ENCODE measurements at places on chromosomes 6 and 20.

DNA sequence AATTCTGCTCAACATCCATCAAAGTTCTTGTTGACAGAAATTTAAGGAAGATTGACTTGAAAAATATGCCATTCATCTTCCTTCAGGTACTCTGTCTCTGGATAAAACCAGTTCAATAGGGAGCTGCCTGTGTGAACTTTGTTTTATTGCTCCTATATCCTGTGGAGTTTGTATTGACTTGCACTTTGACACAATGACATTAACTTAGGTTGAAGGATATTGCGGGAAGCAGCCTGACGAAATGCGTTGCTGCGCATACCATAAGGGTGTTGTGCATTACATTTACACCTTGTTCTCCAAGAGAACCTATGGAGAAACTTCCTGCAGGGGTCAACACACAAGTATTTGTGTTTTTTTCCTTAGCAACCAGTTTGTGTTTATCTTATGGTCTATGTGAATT lies 185.4 kb upstream of the GRIK2 start:
- no peak for DNase-seq

GRCh38 chr20:24744747-24745146 lies 204.3 kb upstream of the CST7 start:
- no peak for DNase-seq

- DNase-seq: no peak
These were observed 91.5 kb upstream of the MLN start for GRCh38 chr6:33895296-33895695.

DNA sequence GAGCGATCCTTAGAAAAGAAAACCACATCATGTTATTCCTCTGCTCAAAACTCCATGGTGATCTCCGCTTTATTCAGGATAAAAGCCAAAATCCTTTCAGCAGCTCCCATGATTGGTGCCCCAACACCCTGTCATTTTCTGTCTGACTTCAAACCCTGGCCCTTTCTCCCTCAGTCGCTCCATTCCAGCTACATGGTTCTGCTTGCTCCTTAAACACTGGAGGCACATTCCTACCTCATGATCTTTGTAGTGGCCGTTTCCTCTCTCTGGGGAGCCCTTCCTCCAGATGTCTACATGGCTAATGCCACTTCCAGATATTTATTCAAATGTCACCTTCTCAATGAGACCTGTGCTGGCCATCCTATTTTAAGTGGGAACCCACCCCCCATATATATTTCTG lies 100.8 kb downstream of the CAP2 start:
- no peak for DNase-seq

DNA sequence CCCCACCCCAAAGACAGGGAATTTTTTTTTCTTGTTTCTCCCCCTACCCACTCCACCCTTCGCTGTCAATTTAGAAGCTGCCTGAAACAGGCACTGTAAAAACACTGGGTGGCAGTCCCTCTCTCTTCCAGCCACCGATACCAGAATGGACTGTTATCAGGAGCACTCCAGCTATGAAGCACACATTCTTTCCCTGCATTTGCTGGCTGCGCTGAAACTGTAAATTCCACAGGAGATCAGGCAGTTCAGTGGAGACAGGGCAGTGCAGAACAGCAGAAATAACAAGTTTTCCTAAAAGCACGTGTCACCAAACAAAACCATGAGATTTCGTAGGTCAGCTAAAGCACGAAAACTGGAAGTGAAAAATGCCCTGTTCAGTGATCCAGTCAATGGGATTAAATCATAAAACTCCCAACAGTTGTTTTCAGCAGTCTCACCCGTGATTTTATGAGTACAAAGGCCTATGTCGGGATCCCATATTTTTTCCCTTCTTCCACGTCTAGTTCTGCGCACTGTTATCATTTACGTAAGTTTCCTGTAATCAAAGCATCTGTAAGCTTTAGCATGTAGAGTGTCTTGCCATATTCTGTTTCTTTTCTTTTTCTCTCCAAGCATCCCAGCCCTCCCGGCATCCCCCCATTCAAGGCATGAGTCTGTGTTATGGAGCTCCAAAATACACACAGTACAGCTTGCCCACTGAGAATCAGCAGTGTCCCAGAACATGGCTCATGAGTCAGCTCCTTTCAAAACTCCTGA lies 359.9 kb upstream of the EPHA7 start:
- no peak for DNase-seq

DNA sequence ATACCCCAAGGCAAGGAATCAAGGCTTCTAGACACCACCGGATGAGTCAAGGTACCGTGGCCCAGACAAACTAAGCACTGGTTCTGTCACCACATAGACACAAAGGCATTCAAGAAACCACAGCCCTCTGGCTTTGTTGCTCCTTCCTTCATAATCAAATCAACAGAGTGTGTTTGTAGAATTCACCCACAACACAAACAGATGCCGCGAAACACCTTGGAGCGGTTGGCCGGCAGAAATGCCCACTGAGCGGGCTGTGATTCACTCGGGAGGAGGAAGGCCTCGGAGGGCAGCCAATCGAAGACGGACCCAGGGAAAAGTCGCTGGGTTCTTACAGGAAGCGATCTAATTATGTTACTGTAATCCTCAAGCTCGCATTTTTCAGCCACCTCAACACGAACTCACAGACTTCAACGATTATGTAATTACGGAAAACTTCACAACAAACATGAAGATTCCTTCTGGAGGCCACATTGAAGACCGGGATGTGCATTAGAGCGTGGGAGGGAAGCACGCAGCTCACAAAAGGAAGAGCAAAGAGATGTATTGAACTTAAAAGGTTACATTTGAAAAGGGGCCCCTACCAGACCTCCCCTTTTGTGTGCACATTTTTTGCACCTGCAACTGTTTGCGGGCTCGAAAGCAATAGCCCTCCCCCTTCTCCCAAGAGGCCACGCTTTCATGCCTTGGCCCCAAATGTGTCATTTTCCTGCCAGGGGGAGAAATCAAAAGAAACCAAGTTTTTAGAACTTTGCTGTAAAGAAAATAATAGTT lies 184.7 kb upstream of the PREP start:
- no peak for DNase-seq

GRCh38 chr6:30759575-30760239 lies 15.4 kb upstream of the IER3 start:
- DNase-seq: no peak

- no peak for DNase-seq
These were observed 1.7 kb downstream of the PRL start for GRCh38 chr6:22295145-22295544.

DNA sequence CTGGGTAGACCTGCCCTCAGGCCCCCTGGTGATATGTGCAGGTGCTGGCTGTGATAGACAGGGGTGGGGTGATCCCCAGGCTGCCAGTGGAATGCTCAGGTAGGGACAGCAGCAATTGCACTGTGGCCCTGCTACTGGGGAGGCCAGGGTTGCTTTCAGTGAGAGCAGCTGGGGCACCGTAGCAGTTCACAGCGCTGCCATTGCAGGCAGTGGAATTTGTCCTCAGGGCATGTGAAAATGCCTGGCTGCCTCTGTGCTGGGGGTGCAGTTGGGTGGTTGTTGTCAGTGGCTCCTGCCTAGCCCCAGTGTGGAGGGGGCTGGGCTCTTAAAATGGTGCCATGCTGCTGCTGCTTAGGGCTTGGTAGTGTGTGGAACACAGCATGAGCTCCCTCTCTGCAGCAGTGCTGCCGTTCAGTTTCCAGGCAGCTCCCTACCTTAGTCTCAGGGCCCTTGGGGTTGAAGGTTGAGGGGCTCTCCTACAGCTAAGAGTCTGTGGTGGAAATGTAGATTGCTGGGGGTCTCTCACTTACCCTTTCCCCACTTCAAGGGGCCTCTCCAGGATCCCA lies 23.6 kb downstream of the GJA10 start:
- DNase-seq: no peak

DNA sequence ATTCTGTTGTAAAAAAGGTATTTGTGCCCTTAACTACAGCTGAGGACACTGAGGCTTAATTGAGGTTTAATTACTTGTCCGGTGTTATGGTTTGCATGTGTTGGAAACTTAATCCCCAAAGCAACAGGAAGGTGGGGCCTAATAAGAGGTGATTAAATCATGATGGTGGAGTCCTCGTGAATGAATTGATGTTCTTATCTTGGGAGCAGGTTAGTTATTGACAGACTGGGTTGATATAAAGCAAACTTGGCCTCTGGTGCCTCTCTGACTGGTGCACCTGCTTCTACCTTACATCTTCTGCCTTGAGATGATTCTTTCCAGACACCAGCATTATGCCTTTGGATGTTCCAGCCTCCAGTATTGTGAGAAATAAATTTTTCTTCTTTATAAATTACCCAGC lies 306.5 kb upstream of the HS3ST5 start:
- no peak for DNase-seq

GRCh38 chr20:58638467-58639181 lies 12.5 kb upstream of the STX16 start:
- no peak for DNase-seq

- no peak for DNase-seq
These were observed 4.0 kb downstream of the SLC52A3 start for GRCh38 chr20:764255-764654.

GRCh38 chr20:51312480-51312783 lies 230.1 kb downstream of the NFATC2 start:
- DNase-seq: no peak

- DNase-seq: no peak
These were observed 575.2 kb upstream of the SYNCRIP start for GRCh38 chr6:86217906-86218305.
